Hepatic stellate cell (primary cell): ENCODE measurements at places on chromosomes 13 and 19.
A peak's percentile ranks its signal among the peaks of the same experiment; 100 is the strongest.

- DNase-seq: no peak
These were observed 93.4 kb downstream of the UQCRFS1 start for GRCh38 chr19:29119590-29119989.

DNA sequence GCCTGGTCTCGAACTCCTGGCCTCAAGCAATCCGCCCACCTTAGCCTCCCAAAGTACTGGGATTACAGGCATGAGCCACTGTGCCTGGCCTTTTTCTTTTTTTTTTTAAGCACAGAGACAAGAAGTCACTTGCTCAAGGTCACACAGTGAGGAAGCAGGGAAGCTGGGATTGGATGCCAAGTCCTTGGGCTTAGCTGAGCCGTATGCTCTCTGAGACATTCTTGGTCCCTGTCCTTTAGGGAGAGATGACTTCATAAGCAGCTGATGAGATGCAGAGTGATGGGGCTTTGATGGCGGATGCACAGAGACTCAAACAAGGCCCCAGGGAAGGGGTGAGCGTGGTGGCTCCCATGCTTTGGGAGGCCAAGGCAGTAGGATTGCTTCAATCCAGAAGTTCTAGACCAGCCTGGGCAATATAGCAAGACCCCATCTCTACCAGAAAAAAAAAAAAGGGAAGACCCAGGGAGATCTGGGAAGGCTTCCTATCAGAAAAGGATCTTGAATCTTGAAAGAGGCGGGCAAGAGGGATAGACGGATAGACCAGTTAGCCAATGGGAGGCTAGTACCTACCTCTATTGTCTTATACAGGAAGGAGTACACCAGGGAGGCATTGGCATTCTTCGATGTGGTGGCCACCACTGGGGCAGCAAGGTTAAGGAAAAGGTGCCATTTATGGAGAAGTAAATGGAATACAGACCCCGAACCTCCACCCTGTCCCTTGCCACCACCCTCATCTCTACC lies 3.9 kb downstream of the AP1M2 start:
- DNase-seq: no peak

- DNase-seq: no peak
These were observed 47.0 kb downstream of the ESD start for GRCh38 chr13:46749951-46750350.

DNA sequence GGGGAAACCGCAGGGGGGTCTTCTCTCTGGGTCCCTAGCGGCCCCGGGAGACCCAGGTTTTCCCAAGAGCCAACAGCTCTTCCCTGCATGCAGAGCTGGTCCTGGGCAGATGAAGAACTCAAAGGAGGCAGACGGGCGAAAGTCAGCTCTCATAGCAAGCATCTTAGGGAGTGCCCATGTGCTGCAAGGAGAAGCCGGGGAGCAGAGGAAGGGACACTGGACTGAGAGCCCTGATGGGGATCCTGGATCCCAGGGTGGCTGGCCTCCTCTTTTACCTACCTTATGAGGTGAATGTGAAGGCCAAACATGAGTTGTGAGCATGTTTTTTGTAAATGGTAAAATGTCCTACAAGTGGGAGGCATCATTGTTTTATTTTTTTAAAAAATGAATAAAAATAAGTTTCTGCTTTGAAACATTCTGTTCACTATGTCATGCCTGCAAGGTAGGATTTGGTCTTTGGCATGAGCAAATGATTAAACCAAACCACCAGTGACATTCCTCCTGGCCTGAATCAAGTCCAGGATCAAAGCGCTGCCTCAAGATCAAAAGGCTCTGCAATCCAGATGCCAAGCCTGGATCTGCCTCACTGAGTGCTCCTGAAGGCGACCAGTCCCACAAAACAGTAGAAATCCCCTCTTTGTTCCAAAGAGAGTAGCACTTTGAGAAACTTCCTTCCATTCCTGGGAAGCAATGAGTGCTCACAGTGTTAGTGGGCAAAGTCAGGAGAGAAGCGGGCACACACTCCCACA lies 92.2 kb upstream of the SERP2 start:
- DNase-seq: no peak

GRCh38 chr19:50705422-50706019 lies 14.1 kb downstream of the SHANK1 start:
- DNase-seq: peak; percentile 95

- peak; percentile 14 for DNase-seq
These were observed 28.8 kb downstream of the IPO5 start for GRCh38 chr13:97982286-97982685.

- DNase-seq: no peak
These were observed 66.0 kb upstream of the ZNF420 start for GRCh38 chr19:37012093-37012745.
